Activated CD8-positive, alpha-beta T cell treated with anti-CD3 and anti-CD28 coated beads for 36 hours (primary cell): ENCODE measurements at places on chromosomes 7 and 10. TPM values are rescaled to one million over a fixed set of nuclear protein-coding genes. Genes with fewer than 3 reads are reported as not detected.

Gene MRLN
- total RNA-seq = not detected

Gene FXYD4
- total RNA-seq = not detected

Gene OR13A1
- not detected for total RNA-seq

Gene MMRN2
- total RNA-seq = not detected

Gene SKAP2
- 7.0 TPM for total RNA-seq

Gene SFMBT2
- total RNA-seq = 23.8 TPM

DNA sequence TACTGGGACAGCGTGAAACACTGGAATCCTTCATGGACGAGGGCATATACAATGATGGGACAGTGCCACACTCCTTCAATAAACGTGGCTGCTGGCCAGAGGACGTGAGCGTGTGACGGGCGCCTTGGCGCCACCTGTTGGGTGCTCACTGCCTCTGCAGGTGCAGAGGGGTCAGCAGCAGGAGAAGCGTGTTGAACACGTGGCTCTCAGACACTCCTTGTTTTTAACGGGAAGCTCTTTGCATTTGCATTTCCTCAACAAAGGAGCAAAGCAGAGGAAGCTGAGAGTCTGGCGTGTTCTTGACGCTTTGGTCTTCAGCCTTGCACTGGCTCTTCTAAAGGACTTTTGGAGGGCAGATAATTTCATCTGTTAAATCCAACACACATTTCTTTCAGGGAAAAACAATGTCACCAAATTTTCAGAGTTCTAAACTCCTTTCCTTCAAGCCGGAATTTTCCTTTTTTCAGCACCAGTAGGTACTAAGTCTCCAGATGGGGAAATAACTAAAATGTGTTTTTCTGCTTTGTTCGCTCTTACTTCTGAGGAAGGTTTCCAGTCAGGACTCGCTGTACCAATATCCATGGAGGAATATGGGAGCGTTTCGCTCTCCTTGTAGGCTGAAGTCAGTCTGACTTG is 2.9 kb upstream of the GET4 start:
- H3K4me3 ChIP-seq = no peak overlapping the region
- peak; percentile 76 for DNase-seq
- H3K27ac ChIP-seq = peak overlapping the region; percentile 75
- H3K36me3 ChIP-seq = peaks cover 31% of the 10 kb centered on the region

- no peak overlapping the region for H3K4me3 ChIP-seq
- DNase-seq = no peak
- H3K36me3 ChIP-seq = no peaks in the 10 kb centered on the region
- peaks cover 3% of the 10 kb centered on the region for H3K27me3 ChIP-seq
These were observed 105.0 kb upstream of the AGR3 start for GRCh38 chr7:16986755-16987154.

DNA sequence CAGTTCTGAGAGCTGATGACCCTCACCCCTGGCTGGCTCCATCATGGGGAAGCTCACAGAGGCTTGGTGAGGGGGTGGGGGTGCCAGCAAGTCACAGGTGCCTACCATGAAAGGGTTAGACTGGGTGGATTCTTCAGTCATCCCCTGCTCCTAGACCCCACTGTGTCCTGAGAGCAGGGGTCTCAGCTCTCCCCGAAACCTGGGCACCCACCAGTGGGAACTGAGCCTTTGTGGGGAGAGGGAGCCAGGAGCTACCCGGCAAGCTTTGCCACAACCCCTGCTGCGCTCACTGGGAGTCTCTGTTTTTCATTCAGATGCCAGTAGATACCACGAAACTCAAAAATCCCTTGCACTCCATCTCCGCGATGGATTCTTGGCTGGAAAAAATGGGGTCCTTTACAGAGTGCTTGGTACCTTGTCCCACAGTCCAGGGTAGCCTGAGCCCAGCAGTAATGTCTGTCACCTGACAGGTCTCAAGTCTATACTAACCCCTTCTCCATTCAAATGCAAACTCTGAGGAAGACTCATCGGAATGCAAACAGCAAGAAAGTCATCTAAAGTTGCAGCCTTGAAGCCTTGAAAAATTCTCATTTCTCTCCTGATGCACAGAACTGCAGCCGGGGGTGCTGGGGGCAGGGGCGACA is 48.9 kb upstream of the ENO4 start:
- H3K27ac ChIP-seq = no peak overlapping the region
- DNase-seq = no peak
- H3K27me3 ChIP-seq = peaks cover 20% of the 10 kb centered on the region
- peaks cover 3% of the 10 kb centered on the region for H3K4me1 ChIP-seq
- no peak overlapping the region for H3K4me3 ChIP-seq

DNA sequence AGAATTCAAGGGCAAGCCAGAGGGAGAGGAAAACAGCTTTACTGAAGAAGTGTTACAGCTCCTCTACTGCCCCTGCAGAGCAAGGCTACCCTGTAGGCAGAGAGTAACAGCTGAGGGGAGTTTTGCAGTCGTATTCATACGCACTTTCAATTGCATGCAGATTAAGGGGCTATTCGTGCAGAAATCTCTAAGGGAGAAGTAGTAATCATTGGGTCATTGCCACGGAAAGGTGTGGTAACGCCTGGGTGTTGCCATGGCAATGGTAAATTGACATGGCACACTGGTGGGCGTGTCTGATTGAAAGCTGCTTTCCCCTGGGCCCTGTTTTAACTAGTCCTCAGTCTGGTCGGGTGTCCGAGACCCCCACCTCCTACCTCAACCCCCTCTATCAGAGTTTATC is 227.2 kb downstream of the NSUN6 start:
- H3K4me3 ChIP-seq = no peak overlapping the region
- no peak for DNase-seq
- no peak overlapping the region for H3K27ac ChIP-seq
- no peaks in the 10 kb centered on the region for H3K4me1 ChIP-seq

- no peak overlapping the region for H3K4me3 ChIP-seq
- no peaks in the 10 kb centered on the region for H3K36me3 ChIP-seq
- peaks cover 7% of the 10 kb centered on the region for H3K27me3 ChIP-seq
- H3K27ac ChIP-seq = no peak overlapping the region
- DNase-seq = no peak
- H3K4me1 ChIP-seq = no peaks in the 10 kb centered on the region
These were observed 63.2 kb upstream of the FHIP2A start for GRCh38 chr10:114758331-114758730.

DNA sequence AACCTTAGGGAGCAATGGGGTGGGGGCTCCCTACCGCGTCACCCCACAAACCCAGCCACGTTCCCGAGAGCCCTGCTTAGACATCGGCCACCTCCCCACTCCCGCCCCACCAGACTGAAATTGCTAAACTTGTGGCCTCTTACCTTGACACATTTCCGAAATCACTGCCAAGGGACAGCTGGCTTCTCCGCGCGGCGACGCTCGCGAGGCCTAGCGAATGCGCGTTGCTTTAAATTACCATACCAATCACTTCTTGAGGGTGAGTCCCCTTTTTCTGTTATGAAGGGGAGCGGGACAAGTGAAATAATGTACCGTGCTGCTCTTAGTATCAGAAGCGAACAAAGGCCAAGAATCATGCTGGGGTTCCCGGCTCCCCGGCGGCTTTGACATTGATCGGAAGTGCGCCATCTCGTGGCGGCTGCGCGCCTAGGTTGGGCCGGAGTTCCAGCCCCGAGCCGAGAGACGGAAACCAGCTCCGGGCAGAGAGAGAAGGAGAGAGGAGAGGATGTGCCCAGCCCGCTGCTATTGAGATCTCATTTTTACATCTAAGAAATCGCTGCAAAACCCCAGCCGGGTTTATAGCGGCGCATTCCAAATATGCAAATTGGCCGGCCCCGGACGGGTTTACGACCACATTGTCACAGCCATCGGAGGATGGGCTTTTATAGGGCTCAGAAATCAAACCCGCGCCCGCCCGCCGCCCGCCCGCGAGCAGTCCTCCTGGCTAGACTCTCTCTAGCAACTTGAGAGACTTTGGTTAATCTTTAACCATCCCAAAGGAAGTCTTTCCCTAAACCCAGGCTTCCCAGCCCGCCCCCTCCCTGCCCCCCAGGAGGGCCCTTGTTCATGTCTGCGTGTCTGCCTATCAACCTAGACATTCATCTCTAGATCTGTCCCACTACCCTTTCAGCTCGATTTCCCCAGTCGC is 5.3 kb downstream of the HOXA11 start:
- H3K4me3 ChIP-seq = no peak overlapping the region
- H3K4me1 ChIP-seq = peaks cover 5% of the 10 kb centered on the region
- H3K27ac ChIP-seq = no peak overlapping the region

- H3K36me3 ChIP-seq = no peaks in the 10 kb centered on the region
- DNase-seq = no peak
- H3K27ac ChIP-seq = no peak overlapping the region
These were observed 212.4 kb downstream of the CAMK1D start for GRCh38 chr10:12561720-12562119.

DNA sequence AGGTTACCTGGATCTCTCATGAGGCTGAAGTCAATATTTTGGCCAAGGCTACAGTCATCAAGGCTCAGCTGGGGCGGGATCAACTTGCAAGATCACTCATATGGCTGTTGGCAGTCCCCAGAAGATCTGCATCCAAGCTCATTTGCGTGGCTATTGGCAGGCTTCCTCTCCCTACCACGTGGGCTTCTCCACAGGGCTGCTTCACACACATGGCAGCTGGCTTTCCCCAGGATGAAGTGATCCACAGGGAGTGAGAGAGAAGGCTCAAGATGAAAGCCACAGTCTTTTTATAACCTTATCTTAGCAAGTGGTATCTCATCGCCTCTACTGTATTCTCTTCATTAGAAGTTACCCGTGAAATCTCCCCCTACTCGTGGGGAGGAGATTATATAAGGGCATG is 167.4 kb downstream of the TMEM26 start:
- H3K27ac ChIP-seq = no peak overlapping the region
- no peaks in the 10 kb centered on the region for H3K27me3 ChIP-seq
- no peaks in the 10 kb centered on the region for H3K36me3 ChIP-seq
- peaks cover 21% of the 10 kb centered on the region for H3K4me1 ChIP-seq

GRCh38 chr10:42476101-42476500 is 162.3 kb downstream of the ZNF33B start:
- H3K4me1 ChIP-seq = peaks cover 2% of the 10 kb centered on the region
- H3K27ac ChIP-seq = no peak overlapping the region
- H3K27me3 ChIP-seq = peaks cover 33% of the 10 kb centered on the region
- H3K4me3 ChIP-seq = no peak overlapping the region

DNA sequence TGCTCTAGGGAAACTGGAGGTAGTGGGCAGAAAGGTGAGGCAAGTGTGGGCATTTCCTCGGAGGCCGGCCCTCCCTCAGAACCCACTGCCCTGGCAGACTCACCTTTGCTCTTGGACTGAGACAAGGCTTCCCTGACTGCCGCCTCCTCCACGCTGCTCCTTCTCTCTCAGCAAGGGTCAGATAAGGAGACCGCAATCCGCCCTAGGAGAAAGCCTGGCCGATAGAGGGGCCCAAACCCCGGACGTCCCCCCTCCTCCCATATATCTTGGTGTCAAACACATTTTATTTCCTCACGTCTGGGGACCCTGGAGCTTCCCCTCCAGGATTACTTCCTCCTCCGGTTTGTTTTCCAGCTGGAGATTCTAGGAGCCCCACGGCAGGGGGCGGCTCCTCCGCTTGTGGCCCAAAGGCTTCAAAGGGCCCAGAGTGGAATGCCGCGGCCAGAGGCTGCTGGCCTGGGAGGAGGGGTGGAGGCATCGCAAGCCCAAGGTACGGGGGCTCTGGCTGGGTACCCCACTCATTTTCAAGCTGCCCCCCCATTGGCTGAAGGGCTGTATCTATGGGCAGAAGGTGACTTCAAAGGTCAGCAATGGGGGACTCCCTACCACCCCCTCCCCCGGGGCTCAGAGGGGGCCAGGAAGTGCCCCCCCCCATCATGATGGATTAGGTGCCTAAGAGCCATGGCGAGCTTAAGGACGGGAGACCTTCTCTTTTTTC is 31.7 kb upstream of the LBX1 start:
- no peak overlapping the region for H3K4me3 ChIP-seq
- H3K27me3 ChIP-seq = peaks cover 24% of the 10 kb centered on the region
- no peak overlapping the region for H3K27ac ChIP-seq
- no peak for DNase-seq

GRCh38 chr10:98167191-98167590 is 32.7 kb downstream of the R3HCC1L start:
- peaks cover 29% of the 10 kb centered on the region for H3K4me1 ChIP-seq
- DNase-seq = no peak
- no peak overlapping the region for H3K4me3 ChIP-seq

GRCh38 chr10:119669975-119670640 is 18.9 kb downstream of the BAG3 start:
- no peak for DNase-seq
- no peak overlapping the region for H3K4me3 ChIP-seq
- H3K27ac ChIP-seq = no peak overlapping the region
- H3K27me3 ChIP-seq = no peaks in the 10 kb centered on the region

- H3K27ac ChIP-seq = no peak overlapping the region
- DNase-seq = no peak
- H3K4me1 ChIP-seq = peaks cover 43% of the 10 kb centered on the region
These were observed 19.9 kb downstream of the ADAP1 start for GRCh38 chr7:934469-935163.

DNA sequence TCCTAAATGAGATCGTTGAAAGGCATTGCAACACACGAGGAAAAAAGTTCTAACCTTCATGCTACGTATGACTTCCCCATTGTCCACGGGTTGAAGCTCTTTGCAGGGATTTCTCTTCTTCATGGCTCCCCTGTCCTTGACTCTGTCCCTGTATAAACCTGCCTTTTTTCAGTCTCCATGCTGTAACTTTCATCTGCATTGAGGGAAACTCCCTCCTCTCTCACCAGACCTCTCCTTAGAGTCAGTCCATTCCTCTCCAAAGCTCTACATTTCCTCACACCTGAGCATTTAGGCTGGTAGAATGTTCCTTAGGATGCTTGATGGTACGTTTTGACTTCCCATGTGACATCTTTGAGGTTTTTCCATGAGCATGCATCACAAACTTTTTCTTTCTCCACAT is 134.2 kb upstream of the FAM171A1 start:
- peaks cover 24% of the 10 kb centered on the region for H3K27me3 ChIP-seq
- H3K27ac ChIP-seq = no peak overlapping the region
- no peaks in the 10 kb centered on the region for H3K4me1 ChIP-seq

DNA sequence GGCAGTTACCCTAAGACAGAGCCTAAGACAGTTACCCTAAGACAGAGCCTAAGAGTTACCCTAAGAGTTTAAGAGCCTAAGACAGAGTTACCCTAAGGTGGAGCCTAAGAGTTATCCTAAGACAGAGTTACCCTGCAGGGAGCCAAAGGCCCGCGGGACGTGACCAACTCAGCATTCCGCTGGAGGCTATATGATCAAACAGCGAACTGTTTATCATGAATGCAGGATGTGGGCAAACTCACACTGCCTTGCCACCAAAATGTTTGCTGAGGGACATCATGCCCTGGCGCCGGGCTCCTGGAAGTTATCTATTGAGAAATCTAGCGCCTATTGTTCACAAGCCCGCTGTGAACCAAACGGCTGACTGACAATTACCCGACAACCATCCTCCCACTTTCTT is 49.9 kb downstream of the BLVRA start:
- H3K4me1 ChIP-seq = no peaks in the 10 kb centered on the region
- no peak overlapping the region for H3K4me3 ChIP-seq

GRCh38 chr10:102776779-102777456 is 33.2 kb downstream of the WBP1L start:
- H3K4me1 ChIP-seq = peaks cover 65% of the 10 kb centered on the region
- H3K36me3 ChIP-seq = peaks cover 13% of the 10 kb centered on the region
- H3K27ac ChIP-seq = no peak overlapping the region

GRCh38 chr7:30912986-30913811 is 1.5 kb downstream of the AQP1 start:
- H3K27me3 ChIP-seq = no peaks in the 10 kb centered on the region
- no peak overlapping the region for H3K27ac ChIP-seq
- no peak overlapping the region for H3K4me3 ChIP-seq
